Ascending aorta (tissue), 2 donors: ENCODE measurements at places on chromosomes 6 and 20. TPM values are rescaled to one million over a fixed set of nuclear protein-coding genes. Genes with fewer than 3 reads are reported as not detected.

GRCh38 chr20:45067558-45067957, 33.4 kb downstream of the KCNS1 start:
- no peak for DNase-seq
- H3K4me3 ChIP-seq: no peak overlapping the region
- H3K27me3 ChIP-seq: no peaks in the 10 kb centered on the region
- no peaks in the 10 kb centered on the region for H3K4me1 ChIP-seq
- no peak overlapping the region for H3K27ac ChIP-seq

DNA sequence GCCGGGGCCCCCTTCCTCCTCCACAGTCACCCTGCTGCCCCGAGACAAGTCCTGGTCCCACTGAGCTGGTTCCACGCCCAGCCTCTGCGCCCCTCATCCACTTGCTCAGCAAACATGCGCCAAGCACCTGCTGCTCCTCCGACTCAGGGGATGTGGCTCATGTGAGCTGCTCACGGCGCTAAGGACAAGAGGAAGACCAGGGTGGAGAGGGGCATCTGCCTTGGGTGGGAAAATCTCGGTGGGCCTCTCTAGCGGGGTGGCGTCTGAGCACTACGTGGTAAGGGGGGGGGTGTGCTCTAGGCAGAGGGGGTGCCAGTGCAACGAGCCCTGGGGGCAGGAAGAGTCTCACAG, 4.5 kb downstream of the LAMA5 start:
- H3K27ac ChIP-seq: peak overlapping the region; percentile 91
- no peaks in the 10 kb centered on the region for H3K27me3 ChIP-seq
- no peaks in the 10 kb centered on the region for H3K36me3 ChIP-seq

GRCh38 chr6:75329703-75330102, 45.1 kb upstream of the TMEM30A start:
- no peaks in the 10 kb centered on the region for H3K4me1 ChIP-seq
- DNase-seq: no peak
- no peaks in the 10 kb centered on the region for H3K27me3 ChIP-seq
- H3K36me3 ChIP-seq: no peaks in the 10 kb centered on the region
- H3K4me3 ChIP-seq: no peak overlapping the region

DNA sequence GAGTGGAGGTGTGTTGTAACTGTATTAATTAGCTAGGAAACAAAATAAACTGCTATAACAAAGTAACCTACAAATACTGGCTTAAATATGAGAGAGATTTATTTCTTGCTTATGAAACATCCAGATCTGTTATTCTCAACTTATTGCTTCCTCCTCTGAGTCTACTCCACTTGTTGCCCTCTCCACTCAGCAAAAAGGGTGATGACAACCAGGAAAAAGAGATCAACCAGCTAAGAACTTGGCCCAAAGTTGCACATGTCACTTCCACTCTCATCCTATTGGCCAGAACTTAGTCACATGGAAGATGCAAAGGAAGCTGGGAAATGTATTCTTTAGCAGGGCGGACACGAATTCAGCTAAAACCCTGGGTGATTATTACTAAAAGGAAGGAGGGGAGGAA, 5.2 kb upstream of the TP53RK start:
- no peak overlapping the region for H3K27ac ChIP-seq
- no peaks in the 10 kb centered on the region for H3K36me3 ChIP-seq
- H3K4me3 ChIP-seq: no peak overlapping the region
- H3K27me3 ChIP-seq: no peaks in the 10 kb centered on the region
- DNase-seq: no peak

DNA sequence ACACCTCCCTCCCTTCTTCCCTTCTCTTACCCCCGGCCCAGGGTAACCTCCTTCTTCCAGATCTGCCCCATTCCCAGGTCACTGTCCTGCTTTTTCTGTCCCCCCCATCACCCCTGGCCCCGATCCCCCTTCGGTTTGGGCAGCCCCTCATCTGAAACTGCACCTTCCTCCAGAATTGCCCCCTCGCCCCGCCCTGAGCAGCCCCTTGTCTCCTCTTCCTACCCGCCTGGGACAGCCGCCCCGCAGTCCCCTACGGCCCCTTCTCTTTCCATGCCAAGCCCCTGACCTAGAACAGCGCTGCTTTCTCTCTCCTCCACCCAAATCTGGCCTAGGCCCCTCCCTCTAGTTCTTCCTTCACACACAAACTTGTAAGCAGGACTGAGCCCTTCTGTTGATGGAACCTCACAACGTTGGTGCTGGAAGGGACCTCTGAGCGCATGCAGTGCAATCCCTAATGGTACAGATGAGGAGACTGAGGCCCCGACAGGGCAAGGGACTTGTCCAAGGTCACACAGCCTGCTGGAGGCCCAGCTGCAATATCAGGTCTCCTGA, 630 bp downstream of the PPP2R5D start:
- no peaks in the 10 kb centered on the region for H3K27me3 ChIP-seq
- peaks cover 7% of the 10 kb centered on the region for H3K36me3 ChIP-seq
- DNase-seq: no peak
- peaks cover 42% of the 10 kb centered on the region for H3K4me1 ChIP-seq
- H3K27ac ChIP-seq: peak overlapping the region; percentile 76

DNA sequence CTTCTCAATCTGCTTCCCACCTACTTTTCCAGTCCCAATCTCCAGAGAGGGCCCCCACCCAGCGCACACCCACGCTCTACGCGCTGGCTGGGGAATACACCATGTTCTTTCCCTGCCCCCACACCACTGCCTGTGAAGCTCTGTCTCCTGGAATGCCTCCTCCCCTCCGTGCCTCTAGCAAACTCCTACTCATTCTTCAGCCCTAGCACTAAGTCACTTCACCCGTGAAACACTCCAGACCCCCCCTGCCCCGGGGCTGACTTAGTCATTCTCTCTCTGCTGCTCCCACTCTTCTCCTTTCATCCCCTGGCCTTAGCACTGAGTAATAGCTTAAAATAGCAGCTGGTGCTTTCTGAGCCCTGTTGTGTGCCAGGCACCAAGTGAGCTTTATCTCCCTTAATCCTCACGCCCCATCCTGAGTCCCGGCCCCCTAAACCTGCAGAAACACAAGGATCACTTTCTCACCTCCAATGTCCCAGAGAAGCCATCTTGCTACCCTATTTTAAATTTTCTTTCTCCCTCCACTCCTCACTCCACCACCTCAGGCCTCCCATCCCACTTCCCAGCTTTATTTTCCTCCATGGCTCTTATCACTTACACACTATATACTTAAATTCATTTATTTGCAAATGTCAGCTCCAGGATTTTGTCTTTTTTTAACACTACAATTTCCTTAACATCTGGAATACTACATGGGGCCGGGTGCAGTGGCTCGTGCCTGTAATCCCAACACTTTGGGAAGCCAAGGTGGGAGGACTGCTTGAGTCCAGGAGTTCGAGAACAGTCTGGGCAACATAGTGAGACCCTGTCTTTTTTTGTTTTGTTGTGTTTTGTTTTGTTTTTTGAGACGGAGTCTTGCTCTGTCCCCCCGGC, 6.3 kb upstream of the PARD6B start:
- H3K27me3 ChIP-seq: no peaks in the 10 kb centered on the region
- H3K36me3 ChIP-seq: no peaks in the 10 kb centered on the region
- peak; percentile 81 for DNase-seq
- H3K4me3 ChIP-seq: no peak overlapping the region
- peak overlapping the region; percentile 63 for H3K27ac ChIP-seq

DNA sequence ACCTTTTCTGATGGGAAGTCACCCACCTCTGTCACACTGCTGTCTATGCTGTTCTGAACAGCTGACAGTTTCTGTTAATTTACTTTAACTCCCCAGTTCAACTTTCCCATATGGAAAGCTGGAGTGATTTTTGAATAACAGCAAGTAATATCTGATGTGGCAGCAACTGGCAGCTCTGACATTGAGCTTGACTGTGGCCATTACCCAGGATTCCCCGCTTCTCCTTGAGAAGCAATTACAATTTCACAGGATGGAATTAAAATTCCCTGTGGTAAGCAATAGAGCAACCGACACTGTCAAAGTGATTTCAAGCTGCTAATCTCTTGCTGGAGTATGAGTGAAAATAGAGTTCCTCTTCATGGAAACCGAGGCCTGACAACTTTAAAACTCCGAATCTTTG, 348.1 kb upstream of the SOX4 start:
- H3K4me1 ChIP-seq: no peaks in the 10 kb centered on the region
- H3K4me3 ChIP-seq: no peak overlapping the region
- no peaks in the 10 kb centered on the region for H3K36me3 ChIP-seq
- no peak overlapping the region for H3K27ac ChIP-seq
- DNase-seq: no peak
- no peaks in the 10 kb centered on the region for H3K27me3 ChIP-seq

GRCh38 chr20:61328911-61329558, 77.0 kb downstream of the CDH4 start:
- no peaks in the 10 kb centered on the region for H3K4me1 ChIP-seq
- H3K27me3 ChIP-seq: no peaks in the 10 kb centered on the region
- H3K27ac ChIP-seq: no peak overlapping the region
- DNase-seq: no peak

DNA sequence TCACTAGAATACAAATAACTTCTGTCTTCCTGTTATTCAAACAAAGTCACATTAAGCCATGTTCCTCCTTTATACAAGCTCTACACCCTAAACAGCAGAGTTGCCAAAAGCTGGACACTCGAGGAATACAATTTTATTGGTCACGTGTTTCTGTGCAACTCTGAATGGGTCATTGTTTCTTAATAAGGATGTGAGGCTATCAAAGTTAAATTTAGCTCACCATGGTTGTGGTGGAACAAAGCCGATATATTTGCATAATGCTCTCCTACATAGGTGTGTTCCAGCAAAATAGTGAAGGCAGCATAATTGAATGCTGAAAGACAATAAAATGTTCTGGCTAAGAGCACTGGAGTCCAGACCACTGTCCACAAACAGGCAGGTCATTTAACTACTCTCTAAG, 36.9 kb upstream of the CD2AP start:
- no peaks in the 10 kb centered on the region for H3K36me3 ChIP-seq
- no peaks in the 10 kb centered on the region for H3K27me3 ChIP-seq
- H3K27ac ChIP-seq: no peak overlapping the region
- no peak for DNase-seq
- H3K4me1 ChIP-seq: no peaks in the 10 kb centered on the region

- no peak overlapping the region for H3K27ac ChIP-seq
- H3K27me3 ChIP-seq: no peaks in the 10 kb centered on the region
- no peak for DNase-seq
- no peak overlapping the region for H3K4me3 ChIP-seq
- H3K4me1 ChIP-seq: no peaks in the 10 kb centered on the region
Observed at GRCh38 chr6:125554456-125554855, 195.0 kb upstream of the HEY2 start.

DNA sequence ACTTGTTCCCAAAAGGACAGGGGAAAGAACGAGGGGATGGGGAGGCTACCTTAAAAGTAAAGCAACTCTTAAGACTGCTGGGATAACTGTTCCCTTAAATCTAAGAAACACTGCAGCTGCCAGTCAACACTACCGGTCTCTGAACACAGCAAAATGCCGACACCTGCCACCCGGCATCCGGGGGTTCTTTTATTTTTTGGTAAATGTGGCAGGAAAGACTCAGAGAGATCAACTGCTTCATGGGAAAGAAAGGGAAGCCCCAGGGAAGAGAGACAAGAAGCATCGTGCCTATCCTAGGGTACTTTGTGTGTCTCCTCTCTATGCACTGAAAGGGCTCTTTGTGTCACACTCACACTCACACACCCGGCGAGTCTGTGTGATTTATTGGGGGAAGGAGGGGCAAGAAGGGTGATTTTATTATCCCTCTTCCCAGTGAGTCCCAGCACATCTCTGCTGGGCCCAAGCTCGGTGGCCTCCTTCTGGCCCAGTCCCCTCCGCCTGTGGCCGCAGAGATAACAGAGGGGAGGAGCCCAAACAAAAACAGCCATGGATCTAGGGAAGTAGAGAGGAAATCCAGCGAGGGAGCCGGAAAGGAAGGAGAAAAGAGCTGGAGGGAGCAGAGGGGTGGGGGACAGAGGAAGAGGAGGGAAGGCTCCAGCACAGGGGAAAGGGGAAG, 1.4 kb downstream of the FYN start:
- no peaks in the 10 kb centered on the region for H3K4me1 ChIP-seq
- no peak for DNase-seq
- H3K4me3 ChIP-seq: peak overlapping the region; percentile 79
- H3K27me3 ChIP-seq: no peaks in the 10 kb centered on the region

GRCh38 chr6:20169786-20170185, 42.5 kb downstream of the MBOAT1 start:
- peak overlapping the region; percentile 37 for H3K27ac ChIP-seq
- no peaks in the 10 kb centered on the region for H3K4me1 ChIP-seq
- H3K27me3 ChIP-seq: no peaks in the 10 kb centered on the region
- DNase-seq: no peak
- no peak overlapping the region for H3K4me3 ChIP-seq

DNA sequence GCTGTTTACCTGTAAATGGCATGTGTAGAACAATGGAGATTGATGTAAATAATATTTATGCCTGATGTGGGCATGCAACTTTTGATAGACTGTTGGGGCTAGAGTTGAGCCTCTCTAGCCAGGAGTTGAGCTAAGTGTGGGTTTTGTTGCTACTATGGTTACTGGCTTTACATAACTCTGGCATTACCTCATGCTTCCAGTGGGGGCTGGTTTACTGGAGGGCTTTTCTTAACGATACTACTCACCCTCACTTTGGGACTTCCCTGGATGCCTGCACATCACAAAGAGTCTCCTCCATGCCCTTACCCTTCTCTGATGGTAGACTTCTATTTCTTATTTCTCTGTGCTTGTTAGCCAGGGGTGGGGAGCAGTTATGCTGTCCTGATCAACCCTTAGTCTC, 524.6 kb upstream of the CDH4 start:
- no peaks in the 10 kb centered on the region for H3K36me3 ChIP-seq
- no peak overlapping the region for H3K27ac ChIP-seq
- H3K4me1 ChIP-seq: no peaks in the 10 kb centered on the region
- H3K27me3 ChIP-seq: no peaks in the 10 kb centered on the region

GRCh38 chr6:47366335-47366890, 56.7 kb upstream of the TNFRSF21 start:
- no peak overlapping the region for H3K27ac ChIP-seq
- no peaks in the 10 kb centered on the region for H3K36me3 ChIP-seq
- no peak for DNase-seq
- no peaks in the 10 kb centered on the region for H3K27me3 ChIP-seq
- no peaks in the 10 kb centered on the region for H3K4me1 ChIP-seq
- no peak overlapping the region for H3K4me3 ChIP-seq

DNA sequence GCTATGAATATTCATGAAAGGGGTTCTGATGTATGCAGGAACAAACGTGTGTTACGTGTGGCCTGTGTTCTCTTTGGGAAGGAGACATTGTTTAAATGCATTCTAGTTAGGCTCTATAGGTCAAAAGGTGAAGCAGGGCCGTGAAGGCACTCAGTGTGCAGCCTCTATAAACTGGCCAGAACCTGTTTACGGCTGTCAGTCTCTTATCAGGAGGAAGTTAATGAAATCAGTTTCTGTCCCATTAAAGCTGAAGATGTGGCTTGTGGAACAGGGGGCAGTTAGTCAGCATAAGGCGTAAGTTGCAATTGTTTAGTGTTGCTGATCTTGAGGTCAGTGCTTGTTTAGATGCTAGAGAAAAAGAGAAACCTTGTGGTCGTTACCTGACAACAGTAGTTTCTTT, 111.5 kb upstream of the KCNG1 start:
- no peaks in the 10 kb centered on the region for H3K36me3 ChIP-seq
- H3K4me1 ChIP-seq: no peaks in the 10 kb centered on the region
- no peak overlapping the region for H3K4me3 ChIP-seq
- DNase-seq: peak; percentile 12

GCNT2 gene
- 16.7 TPM for total RNA-seq

UNC5CL gene
- total RNA-seq: 0.53 TPM

PIM1 gene
- 17.7 TPM for total RNA-seq

DUSP15 gene
- 13.0 TPM for total RNA-seq

CTAGE9 gene
- not detected for total RNA-seq

SNAI1 gene
- 64.4 TPM for total RNA-seq

PREX1 gene
- 75.4 TPM for total RNA-seq

PI16 gene
- total RNA-seq: 33.5 TPM

SH3BGRL2 gene
- 73.0 TPM for total RNA-seq
